Uterus (tissue), 4 donors: ENCODE measurements at places on chromosomes 16 and 17. TPM values are rescaled to one million over a fixed set of nuclear protein-coding genes. Genes with fewer than 3 reads are reported as not detected.
A peak's percentile ranks its signal among the peaks of the same experiment; 100 is the strongest.

- peak; percentile 47 for DNase-seq
Measured at GRCh38 chr17:16406742-16407674, 8.4 kb upstream of the TRPV2 start.

TBC1D24 gene
- 21.6 TPM for total RNA-seq

DNAI2 gene
- not detected for total RNA-seq

PRAC2 gene
- not detected for total RNA-seq
